ENCODE measurements at places on chromosomes 12 and 14. TPM values are rescaled to one million over a fixed set of nuclear protein-coding genes. Genes with fewer than 3 reads are reported as not detected.

GRCh38 chr14:92590941-92591340, 77.4 kb downstream of the RIN3 start:
- H3K4me1 ChIP-seq, result no peaks in the 10 kb centered on the region
- H3K36me3 ChIP-seq, result no peaks in the 10 kb centered on the region
- H3K27me3 ChIP-seq, result no peaks in the 10 kb centered on the region

DNA sequence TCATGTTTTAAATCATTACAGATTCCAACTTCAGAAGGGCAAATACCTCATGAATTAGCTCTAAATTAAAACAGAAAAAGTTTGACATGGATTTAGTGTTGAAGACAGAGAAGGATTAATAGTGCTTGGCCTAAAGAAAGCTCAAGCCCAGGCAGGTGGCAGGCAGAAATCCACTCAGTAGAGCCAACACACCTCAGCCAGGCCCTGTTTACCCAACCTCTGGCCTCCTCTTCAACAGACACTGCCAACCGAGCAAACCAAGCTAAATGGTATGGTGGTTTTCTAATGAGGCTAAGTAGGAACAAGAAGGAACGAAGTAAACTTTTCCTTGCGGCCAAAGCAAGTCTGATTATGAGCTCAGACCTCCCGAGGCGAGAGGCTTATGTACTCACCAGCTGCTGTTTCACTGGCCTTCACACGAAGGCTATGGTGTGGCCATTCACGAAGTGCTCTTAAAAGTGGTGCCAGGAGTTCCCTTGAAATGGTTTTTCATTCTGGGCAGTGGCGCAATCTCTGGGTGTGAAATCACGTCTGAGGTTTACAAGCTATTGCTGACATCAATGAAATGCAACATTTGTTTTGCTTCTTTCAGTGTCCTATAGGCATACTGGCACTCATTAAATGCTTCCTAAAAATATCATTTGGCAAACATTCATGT, 124.1 kb upstream of the LGR5 start:
- H3K27me3 ChIP-seq, result no peaks in the 10 kb centered on the region
- H3K36me3 ChIP-seq, result no peaks in the 10 kb centered on the region
- H3K4me1 ChIP-seq, result no peaks in the 10 kb centered on the region
- H3K27ac ChIP-seq, result no peak overlapping the region
- H3K4me3 ChIP-seq, result no peak overlapping the region

Gene POTEG
- not detected for total RNA-seq

DNA sequence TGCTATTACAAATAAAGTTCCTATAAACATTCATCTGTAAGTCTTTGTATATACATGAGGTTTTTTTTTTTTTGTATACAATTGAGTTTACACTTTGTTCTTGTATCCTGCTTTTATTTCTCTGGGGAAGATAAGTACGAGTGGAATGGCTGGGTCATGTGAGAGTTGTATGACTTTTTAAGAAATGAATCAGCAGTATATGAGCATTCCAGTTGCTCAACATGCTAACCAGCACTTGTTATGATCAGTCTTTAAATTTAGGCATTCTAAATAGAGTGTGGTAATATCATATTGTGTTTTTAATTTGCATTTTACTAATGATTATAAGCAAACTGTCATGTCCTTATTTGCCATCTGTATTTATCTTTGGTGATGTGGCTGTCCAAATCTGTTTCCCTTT, 44.7 kb upstream of the AMIGO2 start:
- no peak for DNase-seq
- no peaks in the 10 kb centered on the region for H3K36me3 ChIP-seq
- H3K27ac ChIP-seq, result no peak overlapping the region

Gene FOXA1
- total RNA-seq, result not detected

Gene ACOT4
- total RNA-seq, result 0.69 TPM

Gene HAL
- total RNA-seq, result 0.62 TPM

DNA sequence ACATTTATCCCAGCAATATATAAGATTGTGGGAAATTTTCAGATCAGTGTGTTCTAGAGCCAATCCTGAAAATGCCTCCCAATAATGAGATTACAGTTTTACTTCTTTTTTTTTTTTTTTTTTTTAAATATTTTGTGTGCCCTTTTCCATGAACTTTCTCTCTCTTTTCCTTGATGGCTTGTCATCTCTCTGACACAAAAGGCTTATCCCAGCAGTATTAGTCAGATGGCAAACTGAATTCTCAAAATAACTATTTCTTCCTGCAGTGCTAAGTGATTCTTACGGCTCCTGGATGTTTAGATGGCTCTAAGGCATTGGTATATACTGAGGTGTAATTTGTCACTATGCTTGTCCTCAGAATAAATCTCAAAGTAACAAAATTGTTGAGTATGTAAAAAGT, 86.7 kb downstream of the LRP6 start:
- H3K4me3 ChIP-seq, result no peak overlapping the region
- DNase-seq, result no peak
- H3K36me3 ChIP-seq, result peaks cover 4% of the 10 kb centered on the region
- H3K4me1 ChIP-seq, result peaks cover 21% of the 10 kb centered on the region

GRCh38 chr14:33510063-33510481, 440.8 kb downstream of the EGLN3 start:
- peak; percentile 40 for DNase-seq
- no peak overlapping the region for H3K27ac ChIP-seq
- H3K4me1 ChIP-seq, result no peaks in the 10 kb centered on the region
- H3K36me3 ChIP-seq, result no peaks in the 10 kb centered on the region
- H3K4me3 ChIP-seq, result no peak overlapping the region

DNA sequence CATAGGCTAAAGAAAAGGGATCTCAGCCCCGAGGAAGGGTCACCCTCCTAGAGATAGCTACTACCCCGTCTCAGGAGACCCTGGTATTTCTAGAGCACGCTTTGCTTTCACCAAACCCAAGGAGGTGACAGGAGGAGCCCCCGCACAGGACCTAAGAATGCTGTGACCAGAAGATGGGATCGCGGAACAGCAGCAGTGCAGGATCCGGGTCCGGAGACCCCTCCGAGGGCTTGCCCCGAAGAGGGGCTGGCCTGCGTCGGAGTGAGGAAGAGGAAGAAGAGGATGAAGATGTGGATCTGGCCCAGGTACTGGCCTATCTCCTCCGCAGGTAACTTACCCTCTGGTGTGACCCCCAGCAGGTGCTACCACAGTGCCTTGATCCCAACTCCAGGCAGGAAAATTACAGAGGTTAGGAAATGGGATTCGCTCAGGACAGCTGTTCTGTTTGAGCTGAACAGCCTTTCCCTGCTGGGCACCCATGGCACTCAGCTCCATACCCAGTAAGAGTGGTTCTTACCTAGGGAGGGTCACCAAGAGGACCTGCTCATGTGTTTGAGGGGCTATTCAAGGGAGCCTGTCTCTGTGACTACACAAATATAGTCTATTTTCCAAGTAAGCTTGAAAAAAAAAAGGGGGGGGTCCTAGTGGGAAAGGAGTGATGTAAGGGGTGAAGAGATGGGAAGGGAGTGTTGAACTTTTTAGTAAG, 826 bp upstream of the NRL start:
- H3K4me1 ChIP-seq, result peaks cover 13% of the 10 kb centered on the region
- H3K27ac ChIP-seq, result peak overlapping the region; percentile 88
- peaks cover 18% of the 10 kb centered on the region for H3K36me3 ChIP-seq
- peak overlapping the region; percentile 84 for H3K4me3 ChIP-seq
- H3K27me3 ChIP-seq, result no peaks in the 10 kb centered on the region

Gene CYP46A1
- 0.14 TPM for total RNA-seq

Gene JKAMP
- 39.8 TPM for total RNA-seq

DNA sequence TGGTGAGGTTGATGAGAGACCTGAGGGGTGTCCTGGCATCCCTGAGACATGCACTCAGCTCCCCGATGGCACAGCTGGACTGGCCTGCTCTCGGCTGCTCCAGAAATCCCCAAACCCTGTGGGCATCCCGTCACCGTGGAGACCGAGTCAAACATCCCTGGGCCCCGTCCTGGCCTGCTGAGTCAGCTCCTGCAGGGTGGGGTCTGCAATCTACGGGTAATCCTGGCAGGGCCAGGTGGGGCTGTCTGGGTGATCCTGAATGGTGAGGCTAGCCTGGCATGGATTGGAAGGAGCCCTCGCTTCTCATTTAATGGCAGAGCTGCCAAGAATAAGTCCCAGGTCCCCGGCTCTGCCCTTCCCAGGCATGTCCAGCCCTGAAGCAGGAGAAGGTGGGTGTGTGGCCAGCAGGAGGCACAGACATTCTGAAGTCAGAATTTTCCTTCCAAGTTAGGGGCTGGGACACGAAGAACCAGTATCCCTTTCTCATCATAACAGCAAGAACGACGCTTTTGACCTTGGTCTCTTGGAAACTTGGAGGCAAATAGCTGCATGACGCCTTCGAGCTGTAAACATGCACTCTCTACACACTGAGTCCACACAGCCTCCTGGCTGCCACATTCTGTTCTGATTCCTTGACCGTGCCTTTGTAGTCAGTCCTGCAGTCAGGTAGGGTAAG, 17.7 kb upstream of the SERPINA4 start:
- H3K4me1 ChIP-seq, result peaks cover 23% of the 10 kb centered on the region
- no peak overlapping the region for H3K27ac ChIP-seq
- no peak for DNase-seq
- H3K4me3 ChIP-seq, result no peak overlapping the region
- H3K27me3 ChIP-seq, result no peaks in the 10 kb centered on the region

GRCh38 chr14:103185051-103186029, 62.1 kb downstream of the TNFAIP2 start:
- DNase-seq, result peak; percentile 71
- H3K4me1 ChIP-seq, result no peaks in the 10 kb centered on the region
- H3K4me3 ChIP-seq, result no peak overlapping the region
- peaks cover 17% of the 10 kb centered on the region for H3K27me3 ChIP-seq
- H3K27ac ChIP-seq, result no peak overlapping the region

Gene NUDT14
- total RNA-seq, result 97.7 TPM

GRCh38 chr14:24673534-24674203, 39.7 kb upstream of the GZMB start:
- DNase-seq, result no peak
- H3K4me1 ChIP-seq, result no peaks in the 10 kb centered on the region
- no peak overlapping the region for H3K4me3 ChIP-seq
- H3K27ac ChIP-seq, result no peak overlapping the region
- H3K27me3 ChIP-seq, result peaks cover 3% of the 10 kb centered on the region

Gene BCL2L14
- total RNA-seq, result not detected

- no peaks in the 10 kb centered on the region for H3K27me3 ChIP-seq
- DNase-seq, result peak; percentile 95
- no peak overlapping the region for H3K4me3 ChIP-seq
These were observed 17.2 kb upstream of the ARID4A start for GRCh38 chr14:58280954-58281787.

DNA sequence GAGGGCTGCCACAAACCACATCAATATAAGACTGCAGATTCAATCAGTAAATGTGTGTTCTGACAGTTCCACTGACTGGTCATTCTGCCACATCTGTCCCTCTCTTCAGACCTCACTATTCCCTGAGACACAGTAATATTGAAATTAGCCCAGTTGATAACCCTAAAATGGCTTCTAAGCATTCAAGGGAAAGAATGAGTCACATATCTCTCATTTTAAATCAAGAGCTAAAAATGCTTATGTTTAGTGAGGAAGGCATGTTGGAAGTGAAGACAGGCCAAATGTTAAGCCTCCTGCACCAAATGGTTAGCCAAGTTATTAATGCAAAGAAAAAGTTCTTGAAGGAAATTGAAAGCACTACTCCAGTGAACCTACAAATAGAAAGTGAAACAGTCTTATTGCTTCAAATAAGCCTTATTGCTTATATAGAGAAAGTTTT, 24.5 kb upstream of the KIF21A start:
- H3K4me3 ChIP-seq, result no peak overlapping the region
- no peaks in the 10 kb centered on the region for H3K36me3 ChIP-seq
- H3K27ac ChIP-seq, result no peak overlapping the region
- DNase-seq, result no peak
- H3K4me1 ChIP-seq, result no peaks in the 10 kb centered on the region
- no peaks in the 10 kb centered on the region for H3K27me3 ChIP-seq

DNA sequence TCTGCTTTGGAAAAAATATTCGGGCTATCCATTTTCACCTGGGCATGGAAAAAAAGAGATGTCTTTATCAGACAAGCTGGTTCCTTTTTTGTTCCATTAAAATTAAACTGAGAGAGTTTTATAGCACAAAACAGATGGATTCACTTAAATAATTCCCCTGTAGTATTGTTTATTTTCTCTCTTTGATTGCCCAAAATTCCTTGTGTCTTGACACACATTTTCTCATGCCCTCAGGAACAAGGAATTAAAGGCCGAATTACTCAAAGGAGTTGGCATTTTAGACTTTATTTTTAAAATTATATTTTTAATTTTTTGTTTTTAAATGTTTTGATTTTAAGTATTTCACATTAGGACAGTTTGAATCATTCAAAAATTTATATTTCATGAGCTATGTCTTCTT, 69.6 kb upstream of the SLCO1C1 start:
- no peak for DNase-seq
- no peak overlapping the region for H3K4me3 ChIP-seq
- H3K4me1 ChIP-seq, result peaks cover 11% of the 10 kb centered on the region
- no peak overlapping the region for H3K27ac ChIP-seq
- peaks cover 5% of the 10 kb centered on the region for H3K36me3 ChIP-seq
- H3K27me3 ChIP-seq, result no peaks in the 10 kb centered on the region

Gene FBLN5
- 27.6 TPM for total RNA-seq

DNA sequence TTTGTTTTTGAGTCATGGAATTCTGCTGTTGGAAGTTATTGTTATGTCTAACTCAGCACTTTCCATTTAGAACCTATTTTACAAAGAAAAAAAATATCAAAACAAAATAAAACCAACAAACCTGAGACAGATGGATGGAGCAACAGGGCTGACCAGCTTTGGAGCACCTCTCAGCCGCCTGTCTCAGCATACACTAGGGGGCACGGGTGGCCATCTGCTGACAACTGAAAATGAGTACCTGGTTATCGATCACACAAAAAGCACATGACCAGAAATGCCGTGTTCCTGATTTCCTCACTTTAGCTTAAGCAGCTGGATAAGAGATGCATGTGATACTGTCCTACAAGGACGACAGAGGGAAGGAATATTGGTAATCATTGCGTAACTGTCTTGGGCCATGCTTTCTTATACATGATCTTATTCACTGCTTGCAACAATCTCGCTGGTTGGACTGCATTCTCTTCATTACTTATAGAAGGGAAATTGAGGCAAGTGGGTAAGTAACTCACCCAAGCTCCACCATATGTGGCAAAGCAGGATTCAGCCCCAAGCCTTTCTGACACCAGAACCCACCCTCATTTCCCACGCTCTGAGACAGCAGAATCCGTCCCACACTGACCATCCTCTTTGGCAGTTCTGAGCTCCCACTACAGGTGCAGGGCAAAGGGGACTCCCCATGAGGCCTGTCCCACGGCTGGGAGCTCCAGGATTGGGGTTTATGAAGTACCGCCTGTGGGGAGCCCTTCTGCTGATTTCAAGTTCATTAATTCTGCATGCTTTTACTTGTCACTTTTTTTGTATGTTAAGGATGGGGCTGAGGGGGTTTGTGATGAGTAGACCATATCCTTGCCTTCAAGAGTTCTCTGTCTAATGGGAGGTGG, 43.5 kb downstream of the C14orf132 start:
- H3K4me1 ChIP-seq, result no peaks in the 10 kb centered on the region
- no peak overlapping the region for H3K27ac ChIP-seq
- no peak overlapping the region for H3K4me3 ChIP-seq
- H3K36me3 ChIP-seq, result no peaks in the 10 kb centered on the region
- DNase-seq, result no peak

- peaks cover 36% of the 10 kb centered on the region for H3K4me1 ChIP-seq
- H3K27me3 ChIP-seq, result no peaks in the 10 kb centered on the region
- H3K27ac ChIP-seq, result no peak overlapping the region
- no peaks in the 10 kb centered on the region for H3K36me3 ChIP-seq
- DNase-seq, result no peak
- H3K4me3 ChIP-seq, result no peak overlapping the region
These were observed 2.1 kb downstream of the KRT7 start for GRCh38 chr12:52235001-52235764.
